ENCODE measurements at places on chromosomes 6 and 20.
A peak's percentile ranks its signal among the peaks of the same experiment; 100 is the strongest.

DNA sequence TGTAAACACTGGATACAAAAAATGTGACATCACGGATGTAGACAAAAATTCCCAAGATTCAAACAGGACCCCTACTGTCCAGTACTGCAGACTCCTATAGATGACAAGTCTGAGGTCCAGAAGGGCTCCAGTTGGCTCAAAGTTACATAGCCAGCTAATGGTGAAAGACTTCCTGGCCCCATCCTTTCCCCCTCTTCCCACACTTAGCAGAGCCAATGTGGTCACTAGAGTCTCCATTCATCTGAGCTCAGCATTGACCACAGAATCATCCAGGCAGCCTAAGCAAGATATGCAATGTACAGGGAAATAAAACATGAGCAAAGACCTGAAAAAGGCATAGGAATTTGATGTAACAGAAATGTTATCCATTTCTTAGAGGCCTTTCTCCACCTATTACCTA, 180.5 kb downstream of the ADAT2 start:
- peak; percentile 71 for DNase-seq

DNA sequence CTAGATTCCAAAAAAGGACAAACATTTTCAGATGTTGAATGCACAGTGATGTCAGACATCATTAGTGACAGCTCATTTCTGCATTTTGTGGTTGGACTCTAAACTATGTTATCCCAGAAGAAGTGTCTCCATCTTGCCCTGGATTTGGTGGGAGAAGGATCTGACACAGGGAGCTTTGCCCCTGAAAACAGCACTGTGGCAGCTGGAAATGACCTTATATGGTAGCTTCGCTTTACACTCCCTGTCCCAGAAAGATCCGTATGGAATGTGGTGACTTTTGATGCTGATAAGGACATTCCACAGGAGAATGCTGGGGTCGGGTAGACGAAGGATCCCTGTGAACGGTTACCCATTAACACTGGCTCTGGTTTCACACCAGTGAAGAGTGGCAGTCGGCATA, 87.2 kb upstream of the EDN1 start:
- DNase-seq: peak; percentile 94

- no peak for DNase-seq
These were observed 13.0 kb downstream of the PCK1 start for GRCh38 chr20:57573894-57574293.

DNA sequence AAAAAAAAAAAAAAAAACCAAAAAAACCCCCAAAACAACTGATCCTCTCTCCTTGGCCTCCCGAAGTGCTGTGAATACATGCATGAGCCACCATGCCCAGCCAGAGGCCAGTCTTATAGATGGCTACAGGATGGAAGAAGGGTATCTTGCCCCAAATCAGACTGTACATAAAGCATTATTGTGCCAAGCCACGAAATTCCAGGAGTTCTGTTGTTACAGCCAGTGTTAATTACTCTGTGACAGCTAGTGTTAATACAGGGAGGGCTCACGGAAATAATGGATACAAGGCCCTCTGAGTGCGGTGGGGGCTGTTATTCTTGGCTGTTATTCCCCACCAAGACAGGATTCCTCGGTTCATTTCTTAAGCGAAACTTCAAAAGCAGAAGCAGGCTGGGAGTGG, 1.4 kb upstream of the CLPSL2 start:
- no peak for DNase-seq

DNA sequence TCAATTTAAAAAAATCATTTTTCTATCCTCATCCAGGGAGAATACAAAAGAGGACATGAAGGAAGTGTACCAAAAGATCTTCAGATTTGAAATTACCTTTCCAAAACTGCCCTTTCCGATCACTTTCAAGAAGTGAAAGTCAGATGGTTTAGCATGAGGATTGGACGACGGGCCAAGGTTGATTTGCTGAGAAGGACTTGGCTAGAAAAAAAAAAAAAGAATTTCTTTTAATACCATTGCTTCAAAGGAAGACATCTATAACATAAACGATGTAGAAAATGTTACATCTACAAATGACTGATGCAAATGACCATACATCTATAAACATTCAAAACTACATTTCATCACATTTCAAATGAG, 120.9 kb upstream of the SLC2A12 start:
- DNase-seq: no peak

GRCh38 chr20:13574071-13574470, 64.7 kb downstream of the TASP1 start:
- no peak for DNase-seq

- peak; percentile 21 for DNase-seq
These were observed 10.5 kb upstream of the PLN start for GRCh38 chr6:118537574-118537973.

DNA sequence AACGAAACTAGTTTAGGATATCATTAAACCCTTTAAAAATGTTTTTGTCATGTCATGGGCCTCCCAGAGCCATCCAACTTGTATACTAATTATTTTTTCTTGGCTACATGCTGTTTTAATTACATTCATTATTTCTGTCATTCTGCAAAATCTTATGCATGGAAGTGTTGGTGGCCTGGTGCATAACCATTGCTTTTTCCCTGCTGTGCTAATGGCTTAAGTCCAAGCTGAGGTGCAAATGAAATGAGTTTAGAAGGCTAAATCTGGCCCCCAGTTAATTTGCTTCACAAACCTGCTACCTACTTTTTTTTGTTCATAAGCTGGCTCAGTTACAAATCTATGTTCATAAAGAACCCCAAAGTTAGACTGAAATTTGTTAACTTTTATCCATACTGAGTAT, 1249.9 kb downstream of the EPHA7 start:
- DNase-seq: no peak

GRCh38 chr6:136084403-136084802, 165.7 kb downstream of the MTFR2 start:
- DNase-seq: no peak

- DNase-seq: no peak
These were observed 117.1 kb upstream of the PTPRT start for GRCh38 chr20:43306837-43307236.

- peak; percentile 59 for DNase-seq
These were observed 6.9 kb upstream of the ZBTB12 start for GRCh38 chr6:31908791-31909190.

DNA sequence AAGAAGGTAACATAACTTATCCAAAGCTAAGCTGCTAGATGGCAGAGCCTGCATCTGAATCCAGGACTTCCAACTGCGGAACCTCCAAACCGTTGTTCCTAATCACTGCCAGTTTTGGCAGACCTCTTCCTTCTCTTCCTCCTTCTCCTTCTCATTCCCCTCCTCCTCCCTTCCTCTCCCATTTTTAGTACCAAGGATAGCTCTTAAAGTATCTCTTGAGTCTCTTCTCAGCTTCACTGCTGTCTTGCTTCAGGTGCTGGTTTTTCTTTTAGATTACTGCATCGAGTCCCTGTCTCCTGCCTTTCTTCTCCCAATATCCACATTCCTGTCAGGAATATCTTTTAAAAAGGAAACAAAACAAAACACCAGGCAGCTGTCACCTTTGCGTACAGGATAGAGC, 77.1 kb downstream of the CDYL start:
- DNase-seq: no peak

GRCh38 chr20:2093883-2094282, 7.7 kb upstream of the STK35 start:
- DNase-seq: no peak

GRCh38 chr6:148166339-148166968, 176.2 kb upstream of the SASH1 start:
- DNase-seq: peak; percentile 60

- DNase-seq: no peak
These were observed 1082.4 kb upstream of the MAP3K7 start for GRCh38 chr6:91669154-91669870.

DNA sequence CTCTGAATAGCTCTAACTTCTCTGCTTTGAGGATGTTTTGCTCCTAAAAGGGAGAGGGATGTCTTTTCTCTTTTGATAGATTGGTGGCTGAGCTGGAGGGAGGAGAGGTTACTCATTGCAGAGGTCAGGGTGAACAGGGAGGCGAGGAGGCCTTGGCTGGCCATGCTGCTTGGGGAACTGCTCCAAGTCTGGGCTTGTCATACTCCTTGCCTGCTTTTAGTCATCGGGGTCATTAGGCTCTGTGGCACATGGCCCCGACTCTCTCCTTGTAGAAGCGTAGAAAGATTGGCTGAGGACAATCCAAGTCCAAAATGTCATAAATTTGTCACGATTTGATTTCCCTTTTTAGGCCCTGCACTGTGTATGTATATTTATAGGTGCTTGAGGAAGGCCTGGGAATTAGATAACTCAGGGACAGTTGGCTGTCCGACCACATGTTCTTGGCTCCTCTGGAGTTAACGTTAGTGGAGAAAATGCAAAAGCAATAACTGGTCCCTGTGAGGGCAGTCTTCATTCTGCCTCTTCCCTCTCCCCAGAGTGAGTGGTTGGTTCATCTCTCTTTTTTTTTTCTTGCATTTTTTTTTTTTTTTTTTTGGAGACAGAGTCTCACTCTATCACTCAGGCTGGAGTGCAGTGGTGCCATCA, 160.1 kb downstream of the SCP2D1 start:
- DNase-seq: no peak

DNA sequence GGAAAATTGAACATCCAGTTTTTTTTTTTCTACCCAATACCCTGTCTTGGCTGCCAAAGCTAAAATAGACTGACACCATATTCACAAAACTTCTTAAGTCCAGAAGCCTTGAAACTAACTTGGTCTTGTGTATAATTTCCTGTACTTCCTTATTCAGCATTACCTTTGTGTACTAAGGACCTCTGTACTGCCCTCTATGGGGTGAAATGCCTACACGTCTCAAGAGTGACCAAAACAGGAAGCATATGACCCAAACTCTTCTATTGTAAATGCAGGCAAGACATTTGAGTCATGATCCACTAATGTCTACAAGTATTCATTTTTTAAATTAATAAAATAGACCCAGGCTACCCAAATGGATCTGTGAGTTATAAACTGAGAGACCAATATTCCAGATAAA, 50.4 kb downstream of the HMGCLL1 start:
- peak; percentile 36 for DNase-seq

DNA sequence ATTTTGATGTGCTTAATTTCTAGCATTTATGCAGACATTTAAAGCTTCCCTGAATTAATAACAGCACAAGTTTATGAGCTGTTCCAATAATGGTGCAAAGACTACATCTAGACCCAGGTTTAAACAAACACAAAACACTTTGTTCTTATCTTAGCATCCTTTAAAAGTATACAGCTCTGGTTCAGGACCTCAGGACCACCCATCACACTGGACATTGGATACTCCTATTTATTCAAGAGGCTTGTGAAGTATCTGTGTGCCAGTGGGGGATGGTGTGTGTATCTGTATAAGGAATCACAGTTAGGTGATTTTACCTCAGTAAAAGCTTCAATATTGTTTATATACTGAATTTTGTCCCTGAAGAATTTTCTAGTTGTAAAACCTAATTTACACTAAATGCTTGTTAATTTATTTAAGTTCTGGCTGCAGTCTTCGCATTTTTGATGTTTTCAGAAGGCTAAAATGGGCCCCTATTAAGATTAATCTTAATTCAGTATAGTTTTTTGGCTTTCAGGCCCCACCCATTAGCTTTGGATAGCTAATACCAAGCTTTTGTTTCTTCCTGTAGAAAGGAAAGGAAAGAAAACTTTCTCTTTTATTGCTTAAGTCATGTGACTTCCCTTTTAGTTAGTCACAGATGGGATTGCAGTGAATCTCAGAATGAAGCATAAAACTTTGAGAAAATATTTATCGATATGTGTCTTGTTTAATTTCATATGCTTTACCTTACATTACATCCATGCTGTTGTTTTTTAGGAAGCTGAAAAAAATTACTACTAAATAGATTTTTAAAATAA, 13.1 kb downstream of the LIN28B start:
- no peak for DNase-seq

GRCh38 chr6:31352683-31353383, 4.1 kb downstream of the HLA-B start:
- no peak for DNase-seq

DNA sequence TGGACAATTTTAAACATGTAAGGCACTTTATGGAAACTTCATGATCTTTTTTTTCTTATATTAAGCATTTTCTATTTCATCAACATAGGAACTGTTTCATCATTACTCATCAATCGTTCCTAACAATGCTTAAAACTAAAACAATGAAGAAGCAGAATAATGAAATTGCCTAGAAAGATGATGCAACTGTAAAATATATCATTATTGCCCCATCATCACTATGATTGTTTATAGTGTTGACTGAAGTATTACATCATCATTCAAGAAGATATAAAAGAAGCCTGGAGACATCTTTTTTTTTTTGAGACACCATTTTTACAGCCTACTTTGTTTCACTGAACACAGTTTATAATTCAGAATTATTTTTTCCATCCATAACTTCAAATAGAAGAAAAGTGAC, 147.2 kb downstream of the TRDN start:
- DNase-seq: no peak

DNA sequence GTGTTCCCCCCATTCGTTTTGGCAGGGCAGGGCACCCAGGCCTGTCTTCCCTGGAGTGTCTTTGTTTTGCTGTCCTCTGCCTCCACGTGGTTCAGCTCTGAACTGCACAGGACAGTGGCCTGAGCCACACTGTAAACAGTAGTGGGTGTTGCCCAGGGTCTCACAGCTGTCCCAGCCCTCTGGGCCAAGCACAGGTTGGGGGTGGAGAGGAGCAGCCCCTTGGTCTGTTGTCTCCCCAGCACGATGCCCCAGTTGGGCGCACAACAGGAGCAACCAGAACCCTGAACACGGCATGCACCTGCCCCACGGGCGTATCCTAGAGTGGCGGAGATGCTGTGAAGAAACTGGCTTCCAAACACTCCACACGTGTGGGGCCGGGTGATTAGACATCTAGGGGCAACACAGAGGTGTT, 14.4 kb downstream of the CCDC167 start:
- DNase-seq: no peak

DNA sequence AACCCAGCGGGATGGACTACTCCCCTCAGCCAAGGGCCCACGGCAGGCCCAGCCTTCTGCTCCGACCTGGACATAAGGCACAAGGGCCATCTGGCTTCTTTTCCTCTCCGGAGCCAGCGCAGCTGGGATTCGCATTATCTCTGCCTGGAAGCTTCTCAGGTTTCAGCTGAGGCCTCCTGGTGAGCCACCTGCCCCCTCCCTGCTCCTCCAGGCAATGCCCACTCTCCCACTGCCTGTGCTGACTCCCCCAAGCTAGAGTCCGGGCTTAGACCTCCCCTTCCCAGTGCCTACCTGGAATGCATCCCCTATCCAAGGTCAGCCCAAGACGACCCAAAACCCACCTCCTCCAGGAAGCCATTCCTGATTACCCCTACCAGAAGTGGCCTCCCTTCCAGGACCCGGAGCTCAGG, 60.7 kb downstream of the EZR start:
- DNase-seq: no peak

GRCh38 chr20:24462460-24463010, 6.9 kb upstream of the SYNDIG1 start:
- DNase-seq: no peak

GRCh38 chr6:43077981-43078511, 1.9 kb downstream of the PTK7 start:
- DNase-seq: peak; percentile 87

DNA sequence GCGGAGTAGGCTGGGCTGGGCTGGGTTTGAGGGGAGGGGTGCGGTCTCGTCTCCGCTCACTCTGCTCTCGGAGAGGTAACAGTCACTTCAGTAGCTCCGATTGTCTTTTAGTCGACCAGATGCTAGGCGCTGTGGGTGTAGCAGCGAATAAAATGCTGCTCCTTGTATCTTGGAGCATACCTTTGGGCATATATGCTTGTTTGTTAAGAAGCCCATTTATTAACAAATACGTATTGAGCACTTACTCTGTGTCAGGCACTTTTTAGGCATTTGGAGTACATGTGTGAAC, 545 bp downstream of the ACTR5 start:
- DNase-seq: no peak
